ENCODE measurements at places on chromosomes 1 and 21.

GRCh38 chr1:53394306-53394705 is 64.9 kb upstream of the DMRTB1 start:
- DNase-seq, result no peak

DNA sequence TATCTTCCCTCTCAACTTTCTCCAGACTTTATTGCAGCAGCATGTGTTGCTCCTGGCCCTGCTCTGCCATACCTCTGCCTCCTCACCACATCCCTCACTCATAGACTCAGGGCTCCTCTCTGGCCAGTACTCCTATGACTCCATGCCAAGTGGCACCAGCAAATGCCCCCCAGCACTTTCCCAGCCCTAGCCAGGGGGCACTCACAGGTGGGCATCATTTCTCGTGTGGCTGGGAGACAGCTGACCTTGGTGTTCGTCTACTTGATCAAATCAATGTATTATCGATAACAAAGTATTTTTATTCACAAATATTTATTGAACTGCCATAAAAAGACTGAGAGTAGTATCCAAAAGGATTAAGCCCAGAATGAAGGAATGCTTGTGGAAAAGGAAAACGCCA is 418.2 kb downstream of the FAM72C start:
- no peak for DNase-seq

GRCh38 chr1:224201383-224201782 is 18.3 kb downstream of the DEGS1 start:
- no peak for DNase-seq

- DNase-seq, result no peak
Observed at GRCh38 chr1:10751561-10752085, 44.8 kb downstream of the CASZ1 start.

GRCh38 chr1:85289848-85290335 is 13.5 kb upstream of the BCL10 start:
- DNase-seq, result no peak

DNA sequence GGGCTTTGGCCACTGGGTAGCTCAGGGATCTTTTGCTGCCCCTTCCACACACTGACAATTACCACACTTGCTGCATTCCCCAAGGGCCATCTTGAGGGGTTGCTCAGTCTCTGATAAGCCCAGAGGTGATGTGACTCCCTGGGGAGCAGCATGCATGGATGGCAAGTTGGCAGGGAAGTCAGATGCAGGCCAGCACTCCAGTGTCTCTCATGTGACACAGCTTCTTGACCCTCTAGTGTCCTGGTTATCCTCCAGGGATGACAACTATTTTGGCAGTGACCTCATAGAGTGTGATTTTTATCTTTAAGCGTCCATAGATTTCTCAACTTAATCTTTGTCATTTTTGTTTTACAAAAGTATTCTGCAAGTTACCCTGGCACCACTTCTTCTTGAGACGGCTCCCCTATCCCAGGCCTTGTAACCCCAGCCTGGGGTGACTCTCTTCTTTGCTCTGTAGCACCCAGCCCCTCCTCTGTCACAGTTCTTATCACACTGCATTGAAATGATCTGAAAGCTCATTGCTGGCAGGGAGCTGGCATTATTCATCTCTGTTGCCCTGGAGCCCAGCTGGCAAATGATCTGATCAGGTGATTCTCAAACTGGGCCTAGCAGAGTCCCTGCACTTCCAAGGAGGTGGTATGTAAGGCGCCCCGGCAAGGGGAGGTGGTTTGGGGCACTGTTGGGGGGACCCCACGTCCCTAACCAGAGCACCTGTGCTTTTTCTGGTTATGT is 72.6 kb downstream of the TENT5C start:
- DNase-seq, result no peak

- no peak for DNase-seq
Observed at GRCh38 chr1:60762176-60762575, 320.2 kb upstream of the NFIA start.

- no peak for DNase-seq
Observed at GRCh38 chr1:222047366-222047765, 305.5 kb upstream of the DUSP10 start.

DNA sequence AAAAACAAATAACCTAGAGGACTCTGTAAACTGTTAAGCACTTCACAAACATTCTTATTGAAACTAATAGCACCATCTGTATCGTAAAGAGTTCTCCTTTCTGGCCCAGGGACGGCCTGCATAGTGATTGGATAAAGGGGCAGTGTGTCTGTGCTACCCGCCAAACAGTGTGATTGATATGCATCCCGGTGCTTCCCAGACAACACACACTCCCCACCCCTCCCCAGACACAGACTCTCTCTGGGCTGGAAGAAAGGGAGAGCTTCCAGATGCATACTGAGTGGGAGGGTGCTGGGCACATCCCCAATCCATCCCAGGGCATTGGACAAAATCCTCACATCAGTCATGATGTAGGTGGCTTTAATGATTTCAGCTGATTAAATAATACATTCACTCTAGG is 3.7 kb downstream of the HSD11B1 start:
- DNase-seq, result no peak

DNA sequence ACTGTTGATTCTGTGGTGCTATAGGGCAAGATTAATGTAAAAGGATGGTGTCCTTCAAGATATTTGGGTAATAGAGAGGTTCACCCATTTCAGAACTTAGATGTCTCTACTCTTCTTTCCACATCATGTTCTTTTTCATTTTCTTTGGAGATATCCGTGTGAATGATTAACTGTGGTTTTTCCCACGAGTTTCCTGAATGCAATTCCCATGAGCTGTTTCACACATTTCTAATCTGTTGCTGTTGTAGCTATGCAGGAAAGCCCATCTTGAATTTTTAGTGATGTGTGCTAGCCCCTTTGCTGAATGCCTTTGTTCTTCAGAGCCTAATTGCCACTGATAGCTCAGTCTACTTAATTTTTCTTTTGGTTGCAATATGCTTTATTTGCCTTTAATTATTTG is 27.6 kb downstream of the SNX27 start:
- no peak for DNase-seq

All from stimulated activated CD4-positive, alpha-beta T cell treated with anti-CD3 and anti-CD28 coated beads, Interleukin-12 subunit alpha, Interleukin-12 subunit beta, amount 100 ng/mL, for 24 hours (primary cell).